ENCODE measurements at places on chromosomes 6 and 20. TPM values are rescaled to one million over a fixed set of nuclear protein-coding genes. Genes with fewer than 3 reads are reported as not detected.

Gene SIRPB2
- polyA plus RNA-seq, result 0.95 TPM

Gene ZSCAN23
- not detected for polyA plus RNA-seq

GRCh38 chr6:39790772-39791171 is 1.4 kb upstream of the DAAM2 start:
- no peak for DNase-seq

- DNase-seq, result no peak
Observed at GRCh38 chr6:75991941-75992340, 80.5 kb downstream of the IMPG1 start.

DNA sequence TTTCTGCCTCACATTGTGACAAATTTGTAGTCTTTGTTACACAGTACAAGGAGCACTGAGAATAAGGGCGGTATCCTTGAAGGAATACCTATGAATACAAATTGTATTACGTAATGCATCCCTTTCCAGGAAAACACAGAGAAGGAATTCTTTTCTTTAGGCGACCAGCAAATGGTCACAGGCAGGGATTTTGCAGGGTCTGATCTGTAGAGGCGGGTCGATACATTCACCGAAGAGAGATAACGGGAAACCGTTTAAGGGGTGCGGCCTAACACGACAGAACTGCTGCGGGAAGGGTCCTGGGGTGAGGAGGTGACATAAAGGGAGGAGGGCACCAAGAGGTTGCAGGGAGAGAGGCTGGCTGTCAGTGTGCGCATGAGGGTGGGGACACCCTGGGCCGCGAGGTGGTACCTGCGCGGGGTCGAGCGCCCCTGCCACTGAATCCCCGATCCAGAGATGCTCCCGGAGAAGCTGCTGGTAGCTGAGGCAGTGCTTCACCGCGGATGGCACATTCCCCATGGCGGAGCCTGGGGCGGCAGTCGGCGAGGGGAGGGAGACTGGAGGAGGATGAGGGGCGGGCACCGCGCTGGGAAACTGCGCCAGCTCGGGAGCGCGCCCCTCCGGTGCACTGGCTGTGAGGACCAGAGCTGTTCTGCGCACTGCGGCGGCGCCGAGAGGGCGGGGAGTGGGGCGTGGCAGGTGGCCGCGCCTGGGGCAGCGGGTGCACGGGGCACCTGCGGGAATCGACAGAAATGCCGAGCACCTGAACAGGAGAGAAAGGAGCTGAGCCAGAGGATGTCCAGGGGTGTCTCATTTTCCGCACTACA is at the start of gene HMGCLL1:
TSS of gene HMGCLL1 (minus strand) at position 656 of the 827 bp plus-strand sequence. CDS start at position 519, 137 bp downstream.
- no peak for DNase-seq

DNA sequence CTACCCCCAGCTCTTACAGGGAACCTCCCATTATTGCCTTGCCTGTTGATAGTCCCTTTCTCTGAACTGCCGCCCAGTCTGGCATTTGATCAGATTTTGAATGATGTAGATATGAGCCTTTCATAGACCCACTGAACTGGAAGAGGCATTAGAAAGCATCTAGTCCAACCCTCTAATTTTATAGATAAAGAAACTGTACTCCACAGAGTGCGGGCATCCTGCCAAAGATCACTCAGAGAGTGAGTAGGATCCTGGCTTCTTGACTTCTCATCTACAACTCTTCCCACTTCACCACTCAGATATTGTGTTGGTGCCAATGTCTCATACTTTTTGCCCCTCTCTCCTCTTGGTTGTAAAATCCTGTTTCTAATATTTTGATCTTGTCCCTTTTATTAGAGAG is 179.2 kb upstream of the BMP2 start:
- no peak for DNase-seq

GRCh38 chr6:143405373-143406154 is 44.9 kb downstream of the ADAT2 start:
- DNase-seq, result no peak

- no peak for DNase-seq
Observed at GRCh38 chr6:44047179-44047546, 80.1 kb downstream of the MRPL14 start.

- DNase-seq, result no peak
Observed at GRCh38 chr6:136959471-136959891, 37.4 kb downstream of the SLC35D3 start.

DNA sequence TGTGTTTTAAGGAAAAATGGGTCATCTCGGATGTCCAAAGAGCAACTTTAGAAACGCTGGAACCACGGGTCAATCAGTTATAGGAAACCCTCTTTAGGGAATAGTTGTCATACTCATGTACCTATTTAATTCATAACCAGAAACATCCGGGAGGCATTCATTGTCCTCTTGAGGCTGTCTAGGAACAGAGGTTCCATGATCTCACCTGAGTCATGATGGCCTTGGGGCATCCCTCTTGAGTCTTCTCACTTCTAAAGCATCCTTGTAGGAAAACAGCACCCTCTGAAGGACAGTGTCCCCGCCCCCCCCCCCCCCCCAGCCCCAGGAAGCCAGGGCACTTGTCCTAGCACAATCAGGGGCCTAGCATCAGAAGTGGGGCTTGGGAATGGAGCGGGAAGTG is 46.3 kb upstream of the CDH4 start:
- DNase-seq, result no peak

GRCh38 chr6:84804720-84805119 is 40.3 kb upstream of the TBX18 start:
- DNase-seq, result no peak

DNA sequence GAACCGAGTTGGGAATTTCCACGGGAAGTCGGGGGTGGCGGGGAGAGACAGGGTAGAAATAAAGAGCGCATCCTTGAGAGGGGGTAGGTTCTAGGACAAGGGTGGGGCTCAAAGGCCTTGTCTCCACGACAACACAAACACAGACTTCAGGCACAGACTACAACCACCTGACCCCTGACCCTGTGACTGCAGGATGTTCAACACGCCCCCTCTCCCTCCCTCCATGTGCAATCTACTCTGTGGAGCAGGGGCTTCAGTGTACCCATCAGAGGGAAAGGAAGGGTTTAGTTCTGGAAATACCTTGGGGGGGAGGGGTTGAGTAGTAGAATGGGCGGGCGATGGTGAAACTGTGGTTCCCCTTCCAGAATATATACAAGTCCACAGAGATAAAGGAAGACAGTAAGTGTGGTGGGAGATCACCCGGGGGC is 651 bp upstream of the TAPBP start:
- DNase-seq, result peak; percentile 66
